Mesothelial cell of epicardium (in vitro differentiated cells): ENCODE measurements at places on chromosomes 2 and 18. TPM values are rescaled to one million over a fixed set of nuclear protein-coding genes. Genes with fewer than 3 reads are reported as not detected.

The SKOR2 gene
- not detected in 3 replicates for total RNA-seq

GRCh38 chr2:190578158-190579057, 43.9 kb upstream of the NEMP2 start:
- H3K4me3 ChIP-seq: no peak overlapping the region
- no peak for DNase-seq
- peak overlapping the region; percentile 68 for H3K27ac ChIP-seq

GRCh38 chr2:233501198-233502076, 65.1 kb downstream of the USP40 start:
- no peak for DNase-seq
- peaks cover 5% of the 10 kb centered on the region for H3K4me1 ChIP-seq
- H3K4me3 ChIP-seq: no peak overlapping the region

DNA sequence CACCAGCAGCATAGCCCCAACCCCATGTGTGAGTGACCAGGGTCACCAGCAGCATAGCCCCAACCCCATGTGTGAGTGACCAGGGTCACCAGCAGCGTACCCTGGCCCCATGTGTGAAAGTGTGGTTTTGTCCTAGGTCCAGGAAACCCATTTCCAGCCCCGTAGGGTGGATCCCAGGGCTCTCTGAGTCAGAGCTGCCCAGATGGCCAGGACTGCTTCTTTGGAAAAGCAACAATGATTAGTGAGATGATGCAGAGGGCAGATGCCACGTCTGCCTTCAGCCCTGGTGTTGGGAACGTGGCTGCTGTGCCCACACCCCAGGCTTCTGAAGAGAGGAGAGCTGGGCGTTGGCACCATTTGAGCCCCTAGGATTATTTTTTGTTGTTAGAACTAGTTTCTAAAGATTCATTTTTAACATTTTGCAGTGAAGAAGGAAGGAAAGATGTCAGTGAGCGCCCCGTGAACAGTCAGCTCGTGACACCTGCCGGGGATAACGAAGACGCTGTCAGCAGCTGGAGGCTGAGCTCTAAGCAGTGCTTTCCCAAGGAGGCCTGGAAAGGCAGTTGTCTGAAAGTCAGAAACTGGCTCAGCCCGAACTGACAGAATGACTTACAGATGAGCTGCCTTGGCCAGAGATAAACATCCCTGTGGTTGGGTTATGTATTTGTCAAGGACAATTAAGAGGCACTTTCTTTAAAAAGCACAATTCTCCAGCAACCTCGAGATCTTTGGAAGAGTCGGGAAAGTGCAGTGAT, 32.1 kb upstream of the KCNG2 start:
- H3K27me3 ChIP-seq: peaks cover 19% of the 10 kb centered on the region
- no peak for DNase-seq
- peaks cover 2% of the 10 kb centered on the region for H3K4me1 ChIP-seq
- H3K27ac ChIP-seq: no peak overlapping the region
- H3K36me3 ChIP-seq: no peaks in the 10 kb centered on the region
- H3K4me3 ChIP-seq: no peak overlapping the region

The CYTIP gene
- total RNA-seq: 0.38 TPM in 1 of 3 replicates, not detected in the others

DNA sequence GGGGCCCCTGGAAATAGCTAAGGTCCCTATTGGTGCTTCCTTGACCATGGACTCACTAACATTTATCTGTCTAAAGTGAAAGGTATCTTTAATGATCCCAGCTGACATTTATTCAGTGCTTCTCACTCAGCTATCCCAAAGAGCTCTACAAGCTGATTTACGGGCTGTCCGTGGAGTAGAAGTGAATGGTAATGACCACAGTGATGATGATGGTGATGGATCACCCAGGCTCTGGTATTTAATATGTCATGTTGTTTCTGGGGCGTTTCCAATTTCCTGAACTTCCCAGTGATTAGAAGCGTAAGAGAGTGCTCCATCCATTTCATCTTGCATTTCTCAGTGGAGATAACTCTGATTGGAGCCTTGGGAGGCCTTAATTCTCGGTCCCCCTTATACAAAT, 304.3 kb downstream of the HRH4 start:
- H3K4me3 ChIP-seq: no peak overlapping the region
- H3K27me3 ChIP-seq: peaks cover 1% of the 10 kb centered on the region
- no peak overlapping the region for H3K27ac ChIP-seq
- peaks cover 8% of the 10 kb centered on the region for H3K36me3 ChIP-seq

DNA sequence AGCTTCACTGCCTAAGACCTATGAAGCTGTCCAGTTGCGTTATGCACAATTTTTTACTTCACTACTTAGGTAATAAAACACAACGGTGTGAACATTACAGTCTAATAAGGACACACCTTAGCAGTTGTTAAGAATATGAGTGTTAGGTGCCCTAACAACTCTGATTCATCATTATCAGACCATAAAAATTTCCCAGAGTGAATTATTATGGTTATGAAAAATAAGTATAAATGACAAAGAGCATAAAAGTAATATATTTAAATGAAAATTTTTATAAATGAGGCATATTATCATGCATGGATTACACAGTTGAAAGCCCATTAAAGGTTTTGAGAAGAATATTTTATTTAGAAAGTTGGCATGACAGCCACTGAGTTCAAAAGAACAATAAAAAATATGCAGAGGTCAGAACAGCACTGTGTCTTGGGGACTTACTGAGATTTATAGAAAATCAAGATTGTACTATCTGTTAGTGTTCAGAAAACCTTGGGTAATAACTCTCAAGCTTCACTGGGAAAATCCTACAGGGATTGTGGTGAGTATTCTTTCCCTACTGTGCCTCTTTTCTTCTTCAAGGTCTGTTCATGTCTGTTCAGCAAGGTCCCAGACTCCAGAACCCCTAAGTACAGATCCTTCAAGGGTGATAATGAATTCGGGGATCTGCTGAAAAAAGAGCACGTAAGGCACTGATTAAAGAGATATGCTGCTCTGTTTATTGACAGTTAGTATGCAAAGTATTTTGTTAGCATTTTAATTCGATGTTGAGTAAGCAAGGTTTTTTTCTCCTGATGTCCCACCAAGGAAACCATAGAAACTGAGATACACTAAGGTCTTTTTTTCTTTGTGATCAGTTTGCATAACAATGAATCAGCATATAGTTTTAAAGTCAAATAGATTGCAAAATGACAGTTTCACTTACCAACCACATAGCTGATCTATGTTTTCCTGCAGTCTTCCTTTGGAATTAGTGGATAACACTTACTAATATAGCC, 250.0 kb downstream of the DSEL start:
- peaks cover 6% of the 10 kb centered on the region for H3K4me1 ChIP-seq
- no peaks in the 10 kb centered on the region for H3K27me3 ChIP-seq
- H3K36me3 ChIP-seq: no peaks in the 10 kb centered on the region
- H3K4me3 ChIP-seq: no peak overlapping the region

The ACMSD gene
- total RNA-seq: not detected in 3 replicates

- H3K36me3 ChIP-seq: no peaks in the 10 kb centered on the region
- H3K27ac ChIP-seq: no peak overlapping the region
- DNase-seq: no peak
- H3K4me3 ChIP-seq: no peak overlapping the region
- H3K4me1 ChIP-seq: peaks cover 38% of the 10 kb centered on the region
- H3K27me3 ChIP-seq: no peaks in the 10 kb centered on the region
These were observed 115.1 kb downstream of the NAB1 start for GRCh38 chr2:190763901-190764514.
